ENCODE measurements at places on chromosomes 3 and 15.

DNA sequence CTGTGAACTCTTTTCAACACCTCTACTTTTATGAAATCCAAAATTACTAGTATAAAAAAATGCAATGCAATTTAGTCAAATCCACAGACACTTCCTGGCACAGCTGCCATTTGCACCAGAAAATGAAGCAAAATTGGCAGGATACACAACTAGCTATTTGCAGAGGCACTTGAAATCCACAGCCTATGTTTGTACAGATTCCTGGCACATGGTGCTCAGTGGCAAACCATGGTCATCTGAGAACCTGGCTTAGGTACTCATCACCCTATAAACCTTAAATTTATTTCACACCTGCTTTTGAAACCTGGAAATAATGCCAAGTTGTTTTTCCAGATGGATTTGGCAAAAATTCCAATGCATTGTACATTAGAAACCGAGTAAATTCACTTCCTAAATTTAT lies 20.2 kb upstream of the PPM1L start:
- no peak for DNase-seq

- no peak for DNase-seq
Observed at GRCh38 chr15:48336940-48337339, 5.7 kb downstream of the DUT start.

DNA sequence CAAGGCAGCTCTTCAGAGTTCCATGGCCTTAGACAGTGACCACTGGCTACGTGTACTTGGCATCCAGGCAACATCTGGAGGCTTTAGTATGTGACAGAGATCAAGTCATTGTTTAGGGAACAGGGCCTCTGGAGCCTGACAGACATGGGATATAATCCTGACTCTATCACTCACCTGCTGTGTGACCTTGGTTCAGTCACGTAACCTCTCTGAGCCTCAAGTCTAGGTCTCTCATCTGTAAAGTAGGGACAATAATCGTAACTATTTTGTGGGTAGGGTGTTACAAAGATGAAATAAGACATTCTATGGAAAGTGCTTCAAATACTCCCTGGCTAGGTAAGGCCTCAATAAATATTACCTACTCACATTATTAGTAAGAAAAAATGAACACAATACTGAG lies 114.2 kb downstream of the SMAD6 start:
- no peak for DNase-seq

GRCh38 chr15:89792106-89792805 lies 16.1 kb downstream of the MESP2 start:
- no peak for DNase-seq

DNA sequence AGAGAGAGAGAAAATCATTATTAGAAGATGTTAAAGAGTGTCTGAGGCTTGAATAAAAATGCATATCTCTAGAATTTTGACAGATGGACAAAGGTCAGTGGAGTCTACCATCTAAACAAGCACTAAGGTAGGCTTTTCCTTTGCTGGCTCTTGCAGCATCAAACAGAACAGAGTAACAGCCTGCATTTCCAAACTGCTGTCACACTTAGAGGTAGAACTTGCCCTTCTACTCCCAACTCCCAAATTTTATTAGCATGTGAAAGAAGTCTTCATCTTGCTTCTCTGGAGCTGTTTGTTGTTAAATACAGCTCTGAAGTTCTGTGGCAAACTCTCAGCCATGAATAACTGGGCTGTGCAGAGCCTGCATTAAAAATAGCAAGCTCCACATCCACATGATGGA lies 4.1 kb upstream of the MB21D2 start:
- no peak for DNase-seq

GRCh38 chr3:58018892-58019742 lies 10.9 kb downstream of the FLNB start:
- no peak for DNase-seq

DNA sequence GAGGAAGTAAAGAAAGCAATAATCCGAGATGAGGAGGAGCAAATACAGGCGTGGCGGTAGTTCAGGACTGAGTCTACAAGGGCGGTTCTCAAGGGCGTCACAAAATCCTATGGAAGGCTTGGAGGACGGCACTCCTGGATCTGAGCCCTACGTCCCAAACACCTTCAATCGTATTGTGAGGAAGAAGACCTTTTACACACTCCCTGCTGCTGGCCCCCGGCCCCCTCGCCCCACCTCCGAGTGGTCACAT lies 747 bp downstream of the PLD1 start:
- DNase-seq, result no peak

DNA sequence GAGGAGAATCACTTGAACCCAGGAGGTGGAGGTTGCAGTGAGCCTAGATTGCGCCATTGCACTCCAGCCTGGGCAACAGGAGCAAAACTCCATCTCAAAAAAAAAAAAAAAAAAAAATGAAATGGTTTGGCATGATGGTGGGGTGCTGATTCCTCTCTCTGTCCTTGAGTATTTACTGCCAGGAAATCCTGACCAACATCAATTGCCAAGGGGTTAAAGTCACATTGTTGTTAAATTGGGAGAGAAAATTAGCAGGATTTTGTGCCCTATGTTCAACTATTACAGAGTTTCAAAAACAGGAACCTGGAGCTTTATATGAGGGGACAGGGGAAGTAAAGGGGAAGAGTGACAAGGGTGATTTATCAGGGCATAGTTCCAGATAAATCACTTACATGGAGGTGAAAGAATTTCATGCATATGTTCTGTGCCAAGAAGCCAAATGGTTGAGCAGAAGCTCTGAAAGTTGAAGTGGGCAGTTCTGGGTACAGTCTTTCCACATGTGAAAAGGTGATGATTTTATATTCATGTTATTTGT lies 70.5 kb upstream of the TSEN2 start:
- DNase-seq, result no peak

GRCh38 chr15:88042047-88042446 lies 214.5 kb downstream of the NTRK3 start:
- DNase-seq, result no peak

DNA sequence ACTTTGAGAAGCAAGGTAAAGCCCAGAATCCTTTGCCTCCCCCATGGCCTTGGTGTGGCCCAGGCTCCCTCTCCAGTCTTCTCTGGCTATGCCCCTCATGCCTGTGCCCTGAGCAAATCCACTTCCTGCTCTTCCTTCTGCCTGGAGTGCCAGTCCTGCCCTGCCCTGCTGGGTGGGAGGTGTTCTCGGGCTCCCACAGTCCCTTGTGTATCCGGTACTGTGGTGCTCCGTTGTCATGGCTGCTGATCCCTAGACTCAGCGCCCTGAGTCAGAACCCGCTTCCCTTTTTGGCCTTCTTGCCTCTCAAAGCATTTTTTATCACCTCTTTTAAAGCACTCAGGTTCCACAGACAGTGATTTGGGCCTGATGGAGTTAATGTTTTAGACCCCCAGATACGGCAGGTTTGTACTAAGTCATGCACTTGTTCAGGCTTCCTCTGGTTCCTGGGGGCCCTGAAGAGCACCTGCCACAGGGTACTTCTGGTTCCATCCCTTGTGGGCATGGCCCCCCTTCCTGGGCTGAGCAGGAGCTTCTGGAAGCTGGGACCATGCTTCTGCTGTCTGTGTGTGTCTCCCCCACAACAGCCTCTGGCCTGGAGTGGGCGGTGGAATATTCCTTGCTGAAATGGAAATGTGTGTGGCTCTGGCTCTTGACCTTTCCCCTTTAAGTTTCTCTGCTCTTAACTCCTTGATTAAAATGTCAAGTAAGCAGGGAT lies 29.6 kb upstream of the ADAMTS7 start:
- DNase-seq, result no peak

Measured in fibroblast of skin of left quadriceps (primary cell).